ENCODE measurements at places on chromosomes 7 and 10.

- no peak for DNase-seq
These were observed 87.9 kb downstream of the ODAD2 start for GRCh38 chr10:27911011-27911410.

- DNase-seq, result no peak
These were observed 1.8 kb downstream of the STAM start for GRCh38 chr10:17645621-17646345.

DNA sequence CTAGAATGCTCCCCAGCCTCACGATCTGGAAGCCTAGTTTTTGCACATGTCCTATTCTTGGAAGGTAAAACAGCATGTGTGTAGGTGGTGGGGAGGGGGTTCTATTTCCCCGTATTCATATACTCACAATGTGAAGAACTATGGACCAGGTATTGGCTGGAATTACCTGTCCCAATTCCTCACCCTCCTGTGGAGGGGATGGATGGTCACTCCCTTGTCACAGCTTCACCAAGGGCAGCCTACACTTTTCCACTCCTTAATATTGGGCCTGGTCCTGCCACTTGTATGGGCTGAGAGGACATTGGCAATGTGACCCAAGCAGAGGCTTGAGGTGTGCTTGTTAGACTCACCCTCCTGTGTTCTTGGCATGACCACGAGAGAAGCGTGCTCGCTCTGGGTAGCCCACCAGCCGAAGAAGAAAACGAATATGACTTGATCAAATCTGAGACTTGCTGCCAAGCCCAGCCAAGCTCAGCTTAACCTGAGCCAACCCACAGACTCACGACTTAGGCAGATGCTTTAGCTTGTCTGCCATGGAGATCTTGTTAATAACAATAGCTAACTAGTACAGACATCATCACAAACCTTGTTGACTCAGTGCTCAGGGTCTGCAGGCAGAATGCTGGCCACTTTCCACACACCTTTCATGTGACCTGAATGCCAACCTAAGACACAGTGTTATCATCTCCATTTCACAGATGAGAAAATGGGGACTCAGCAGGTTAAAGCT is 17.2 kb downstream of the ZNF488 start:
- no peak for DNase-seq

- peak; percentile 58 for DNase-seq
These were observed 537 bp upstream of the MRPS24 start for GRCh38 chr7:43869867-43870240.

DNA sequence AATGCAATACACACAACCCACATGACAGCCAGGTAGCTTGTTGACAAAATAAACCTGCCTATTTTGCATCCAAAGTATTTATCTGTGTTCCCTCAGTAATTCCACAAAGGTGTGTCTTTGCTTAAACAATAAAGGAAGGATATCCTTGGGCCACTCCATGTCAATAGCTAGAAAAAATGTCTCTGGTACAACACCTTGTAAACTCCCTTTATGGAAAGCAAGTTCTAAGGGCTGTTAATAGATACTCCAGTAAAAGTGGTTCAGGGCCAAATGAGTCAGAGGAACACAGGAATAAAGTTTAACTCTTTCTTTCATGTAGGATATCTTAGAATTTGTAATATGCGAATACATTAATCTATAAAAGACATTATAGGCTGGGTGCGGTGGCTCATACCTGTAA is 96.9 kb upstream of the LRRTM3 start:
- DNase-seq, result no peak

DNA sequence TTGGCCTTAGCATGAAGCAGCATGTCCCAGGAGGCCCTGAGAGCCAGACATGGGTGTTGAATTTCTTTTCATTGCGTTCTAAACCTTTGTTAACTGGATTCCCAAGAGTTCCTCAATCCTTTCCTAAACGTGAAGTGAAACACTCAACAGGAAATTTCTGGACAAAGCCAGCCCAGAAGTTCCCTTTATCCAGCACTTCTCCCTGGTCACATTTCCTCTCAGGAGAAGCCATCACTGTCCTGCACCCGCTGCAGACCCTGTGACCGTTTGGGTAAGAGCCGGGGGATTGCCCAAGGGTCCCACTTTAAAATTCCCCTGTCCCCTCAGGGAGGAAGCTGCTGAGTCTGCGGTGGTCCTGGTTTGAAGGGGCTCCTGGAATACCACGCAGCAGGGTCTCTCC is 88.0 kb upstream of the ZPBP start:
- no peak for DNase-seq

DNA sequence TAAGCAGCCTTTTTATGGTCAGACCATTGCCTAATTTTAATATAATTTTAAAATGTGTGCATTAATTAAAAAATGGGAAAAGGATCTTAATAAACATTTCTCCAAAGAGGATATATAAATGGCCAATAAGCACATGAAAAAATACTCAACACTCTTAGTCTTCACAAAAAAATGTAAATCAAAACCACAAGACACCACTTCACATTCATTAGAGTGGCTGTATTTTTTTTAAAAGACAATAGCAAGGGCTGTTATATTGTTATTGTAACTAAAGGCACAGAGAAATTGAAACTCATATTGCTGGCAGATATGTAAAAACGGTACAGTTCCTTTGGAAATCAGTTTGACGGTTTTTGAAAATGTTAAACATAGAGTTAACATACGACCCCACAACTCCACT is 3.2 kb upstream of the CROT start:
- no peak for DNase-seq

DNA sequence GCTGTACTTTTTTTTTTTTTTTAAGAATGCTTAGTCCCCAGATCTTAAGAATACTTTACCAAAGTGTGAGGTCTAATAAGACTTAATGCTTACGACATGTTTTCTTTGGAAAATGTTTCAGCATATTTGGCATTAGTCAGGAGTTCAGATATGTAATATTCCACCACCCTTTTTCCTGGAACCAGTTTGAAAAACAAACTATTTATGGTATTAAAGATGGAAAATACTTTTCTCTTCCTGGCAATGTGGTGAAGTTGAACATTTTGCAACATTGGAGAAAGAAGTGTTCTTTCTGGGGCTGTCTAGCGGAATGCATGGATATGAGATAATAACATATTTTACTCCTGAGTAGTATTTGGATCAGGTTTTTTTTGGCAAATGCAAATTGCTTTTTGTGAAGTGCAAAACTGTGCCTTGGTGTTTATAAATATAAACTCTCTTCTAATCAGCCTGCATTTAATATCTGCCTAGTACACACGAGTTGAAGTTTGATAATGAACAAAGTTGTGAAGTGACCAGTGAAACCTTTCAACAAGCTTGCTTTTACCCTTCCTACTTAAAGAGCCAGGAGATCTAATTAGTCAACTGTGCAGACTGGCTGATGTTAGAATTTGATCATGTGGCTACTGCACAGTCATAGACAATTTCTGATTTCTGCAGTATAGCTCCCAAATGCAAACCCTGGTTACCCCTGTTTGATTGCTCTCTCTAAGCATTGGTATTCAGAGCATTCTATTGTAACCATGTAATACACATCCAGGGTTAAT is 20.9 kb downstream of the MAP3K8 start:
- no peak for DNase-seq

DNA sequence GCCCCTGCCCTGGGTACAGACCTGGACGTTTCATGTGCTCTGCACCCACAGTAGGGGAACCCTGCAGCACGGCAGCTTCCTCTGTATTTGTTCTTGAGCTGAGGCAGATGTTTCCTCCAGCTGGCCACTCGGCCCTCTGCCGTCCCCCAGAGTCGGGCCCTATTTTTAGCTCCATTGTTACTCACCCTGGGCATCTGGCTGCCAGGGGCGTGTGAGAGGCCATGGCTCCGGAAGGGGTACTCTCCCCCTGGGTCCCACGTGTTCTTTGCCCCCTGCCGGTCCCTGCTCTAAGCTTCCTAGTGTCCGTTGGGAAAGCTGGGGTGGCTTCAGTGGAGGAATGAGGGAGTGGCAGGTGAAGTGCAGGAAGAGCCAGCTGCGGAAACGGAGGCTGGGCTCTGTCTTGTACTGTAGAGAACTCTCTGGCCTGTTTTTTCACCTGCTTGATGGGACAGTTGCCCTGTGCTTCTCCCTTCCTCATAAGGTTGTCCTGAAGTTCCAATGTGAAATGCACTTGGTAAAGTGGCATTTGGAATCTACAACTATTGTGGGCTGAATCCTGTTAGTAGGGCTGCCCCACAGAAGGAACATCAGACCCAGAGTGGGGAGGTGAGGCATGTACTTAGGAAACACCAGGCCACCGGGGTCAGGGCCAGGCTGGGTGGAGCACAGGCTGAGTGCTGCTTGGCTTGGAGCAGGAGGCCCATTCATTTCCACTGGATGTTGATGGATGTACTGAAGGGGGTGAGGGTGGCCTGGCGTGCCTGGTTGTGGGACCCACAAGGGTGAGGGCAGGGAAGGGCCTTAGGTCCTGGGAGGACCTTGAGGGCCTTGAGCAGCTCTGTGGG is 30.6 kb downstream of the PALD1 start:
- DNase-seq, result peak; percentile 49

DNA sequence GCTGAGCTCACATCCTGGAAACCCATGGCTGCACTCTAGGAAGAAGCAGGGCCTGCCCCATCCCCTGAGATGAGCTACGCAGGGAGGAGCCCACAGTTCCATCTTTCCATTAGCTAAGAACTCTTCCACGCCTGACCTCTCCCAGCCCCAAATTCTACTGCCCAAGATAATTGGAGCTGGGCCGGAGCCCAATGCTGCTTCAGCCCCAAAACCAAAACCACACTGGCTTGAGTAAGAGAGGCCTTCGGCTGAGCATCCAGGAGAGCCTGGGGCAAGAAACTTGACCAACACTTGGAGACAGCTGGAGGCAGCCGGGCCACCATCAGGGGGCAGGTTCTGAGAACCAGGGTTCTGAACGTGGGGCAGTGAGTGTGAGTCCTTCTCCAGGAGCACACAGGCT is 116.1 kb upstream of the ZMIZ1 start:
- DNase-seq, result no peak

DNA sequence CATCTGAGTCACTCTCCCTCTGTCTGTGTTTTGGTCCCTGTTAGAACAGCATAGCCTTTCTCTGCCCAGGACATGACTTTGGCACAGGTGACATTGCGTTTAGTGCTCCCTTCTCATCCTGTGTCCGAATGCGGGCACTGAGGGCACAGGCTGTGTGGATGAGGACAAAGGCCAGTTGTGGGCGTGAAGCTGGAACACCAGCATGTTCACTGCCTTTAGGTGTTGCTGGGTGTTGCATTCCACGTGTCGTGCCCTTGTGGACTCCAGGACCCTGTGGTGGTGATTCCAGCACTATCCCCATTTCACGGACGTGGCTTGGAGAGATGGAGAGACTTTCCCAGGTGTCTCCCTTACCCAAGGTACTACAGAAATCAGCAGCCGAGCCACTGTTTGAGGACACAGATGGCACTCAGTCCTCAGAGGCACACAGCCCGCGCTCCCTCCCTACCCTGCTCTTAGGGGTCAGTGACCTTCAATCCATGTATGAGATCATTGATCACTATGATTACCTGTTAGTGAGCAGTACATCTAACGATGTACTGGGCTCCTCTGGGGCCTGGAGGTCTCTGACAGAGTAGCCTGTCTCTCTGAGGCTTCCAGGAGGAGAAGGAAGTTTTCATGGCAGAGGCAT is 917 bp upstream of the CNPY1 start:
- no peak for DNase-seq

GRCh38 chr7:16450366-16450765 is 15.2 kb downstream of the SOSTDC1 start:
- DNase-seq, result no peak

DNA sequence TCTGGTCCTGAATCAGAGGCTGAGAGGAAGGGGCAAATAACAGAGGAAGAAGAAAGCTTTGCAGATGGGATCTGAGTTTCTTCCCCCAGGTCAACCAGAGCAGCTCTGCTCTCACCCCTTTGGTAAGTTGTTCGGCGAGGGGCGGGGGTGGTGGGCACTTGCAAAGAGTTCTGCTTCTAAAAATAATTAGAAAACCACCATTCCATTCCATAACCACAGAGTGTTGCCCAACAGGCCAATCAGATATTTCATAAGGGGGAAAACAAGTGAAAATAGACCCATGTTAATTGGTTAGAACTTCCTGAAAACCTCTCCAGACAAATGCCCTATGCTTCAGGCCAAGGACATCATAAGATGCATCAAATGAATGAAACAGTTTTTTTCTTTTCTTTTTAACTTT is 43.6 kb upstream of the R3HCC1L start:
- DNase-seq, result no peak

GRCh38 chr10:53579773-53580172 is 807.2 kb upstream of the MBL2 start:
- DNase-seq, result no peak

DNA sequence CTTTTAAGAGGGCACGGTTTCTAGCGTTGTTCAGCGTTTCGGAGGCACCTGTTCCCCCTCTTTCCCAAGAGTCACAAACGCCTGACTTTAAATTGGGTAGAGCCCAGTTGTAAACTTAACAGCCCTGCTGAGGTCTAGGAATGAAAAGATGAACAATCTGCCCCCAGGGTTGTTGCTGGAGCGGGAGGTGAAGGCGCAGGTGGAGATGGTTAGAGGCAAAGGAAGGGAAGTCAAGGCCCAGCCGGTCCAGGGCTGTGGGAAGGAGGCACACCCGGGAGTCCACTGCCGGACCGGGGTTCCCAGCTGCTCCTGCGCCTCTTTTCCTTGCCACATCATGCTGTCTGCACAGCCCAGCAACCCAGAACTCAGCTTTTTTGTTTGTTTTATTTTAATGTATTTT is 770 bp downstream of the PRXL2A start:
- peak; percentile 20 for DNase-seq

- DNase-seq, result no peak
These were observed 682 bp downstream of the HGF start for GRCh38 chr7:81768951-81769778.

GRCh38 chr10:89916468-89917215 is 215.3 kb downstream of the KIF20B start:
- no peak for DNase-seq

GRCh38 chr7:125126376-125126775 is 196.8 kb upstream of the POT1 start:
- DNase-seq, result no peak

DNA sequence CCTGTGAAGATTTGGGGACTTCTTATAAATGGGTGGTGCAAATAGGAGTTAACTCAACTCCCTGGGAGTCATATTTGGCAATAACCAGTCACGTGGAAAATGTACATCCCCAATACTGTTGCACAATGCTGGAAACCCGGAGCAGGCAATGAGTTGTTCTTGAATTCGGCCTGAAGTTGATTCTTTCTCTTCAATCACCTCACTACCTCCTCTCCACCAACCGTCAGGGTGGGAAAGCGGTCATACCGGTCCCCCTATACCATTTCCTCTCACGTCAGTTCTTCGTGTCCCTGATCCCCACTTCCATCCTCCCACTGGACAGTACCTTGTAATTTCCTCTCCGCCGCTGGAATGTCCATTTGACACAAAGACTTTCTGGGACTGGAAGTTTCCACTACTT is 2.8 kb downstream of the GIMAP5 start:
- DNase-seq, result no peak

DNA sequence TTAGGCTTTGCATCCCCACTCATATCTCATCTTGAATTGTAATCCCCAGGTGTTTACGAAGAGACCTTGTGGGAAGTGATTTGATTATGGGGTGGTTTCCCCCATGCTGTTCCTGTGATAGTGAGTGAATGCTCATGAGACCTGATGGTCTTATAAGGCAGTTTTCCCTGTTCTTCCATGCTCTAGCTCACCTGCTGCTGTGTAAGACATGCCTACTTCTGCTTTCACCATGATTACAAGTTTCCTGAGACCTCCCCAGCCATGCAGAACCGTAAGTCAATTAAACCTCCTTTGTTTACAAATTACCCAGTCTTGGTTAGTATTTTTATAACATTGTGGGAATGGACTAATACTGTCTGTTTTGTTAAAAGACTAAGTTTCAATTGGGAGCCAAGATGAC is 35.3 kb upstream of the ZNF92 start:
- DNase-seq, result no peak

GRCh38 chr7:142311876-142312275 is 54.0 kb upstream of the PRSS58 start:
- DNase-seq, result no peak
